Stimulated activated CD8-positive, alpha-beta memory T cell treated with anti-CD3 and anti-CD28 coated beads, Interleukin-4, amount 100 ng/mL, for 4 hours (primary cell): ENCODE measurements at places on chromosomes 7 and 10.

DNA sequence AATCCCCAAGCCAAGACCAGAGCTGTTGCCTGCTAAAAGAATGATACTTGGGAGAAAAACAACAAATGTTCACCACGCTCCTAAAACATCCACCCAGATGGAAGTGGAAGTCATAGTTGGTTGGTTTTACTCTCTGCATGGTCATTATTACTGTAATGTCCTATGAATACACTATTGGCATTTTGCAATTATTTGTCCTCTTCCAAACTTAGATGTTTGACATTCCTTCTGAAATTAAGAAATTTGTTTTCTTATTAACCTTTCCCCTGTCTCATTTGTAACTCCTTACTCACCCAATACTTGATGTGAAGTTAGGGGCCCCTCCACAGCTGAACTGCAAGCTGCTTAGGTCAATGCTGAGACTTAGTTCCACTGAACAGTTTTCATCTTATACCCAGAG is 383.3 kb downstream of the INHBA start:
- DNase-seq: no peak

DNA sequence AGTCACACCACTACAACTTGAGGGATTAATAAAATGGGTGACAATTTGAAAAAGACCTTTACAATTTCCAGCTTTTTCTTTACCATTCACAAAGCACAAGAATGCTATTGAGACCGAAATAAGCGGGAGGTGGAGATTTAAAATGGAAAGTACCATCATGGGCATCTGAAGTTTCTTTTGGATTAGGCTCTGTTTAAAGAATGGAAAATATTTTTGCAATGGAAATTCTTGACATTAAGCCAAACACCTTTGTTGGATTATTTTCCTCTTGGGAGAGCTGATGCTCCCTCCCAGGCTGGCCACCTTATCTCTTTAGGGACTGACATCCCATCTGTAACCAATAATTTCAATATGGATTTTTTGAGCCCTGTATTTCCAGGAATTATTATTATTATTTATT is 62.5 kb downstream of the BPGM start:
- no peak for DNase-seq

DNA sequence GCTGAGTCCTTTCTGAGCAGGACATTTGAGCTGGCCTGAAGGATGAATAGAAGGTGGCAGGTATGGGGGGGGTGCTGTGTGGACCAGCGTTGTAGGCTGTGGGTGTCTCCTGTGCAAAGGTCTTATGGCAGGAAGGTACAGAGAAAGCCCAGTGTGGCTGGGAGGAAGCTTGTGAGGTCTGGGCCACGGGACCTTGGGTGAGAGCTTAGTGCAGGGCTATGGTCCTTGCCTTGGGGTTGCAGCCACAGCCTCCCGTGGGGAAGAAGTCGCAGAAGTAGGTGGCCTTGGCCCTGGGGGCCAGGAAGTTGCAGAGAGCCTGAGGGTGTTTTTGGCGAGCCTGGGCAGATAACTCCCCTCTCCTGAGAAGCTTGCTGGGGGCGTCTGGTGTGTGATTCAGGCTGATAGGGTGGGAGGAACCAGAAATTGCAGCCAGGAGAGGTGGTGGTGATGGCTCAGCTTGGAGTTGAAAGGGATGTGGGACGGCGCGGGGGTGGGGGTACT is 172.0 kb upstream of the TNRC18 start:
- peak; percentile 3 for DNase-seq

DNA sequence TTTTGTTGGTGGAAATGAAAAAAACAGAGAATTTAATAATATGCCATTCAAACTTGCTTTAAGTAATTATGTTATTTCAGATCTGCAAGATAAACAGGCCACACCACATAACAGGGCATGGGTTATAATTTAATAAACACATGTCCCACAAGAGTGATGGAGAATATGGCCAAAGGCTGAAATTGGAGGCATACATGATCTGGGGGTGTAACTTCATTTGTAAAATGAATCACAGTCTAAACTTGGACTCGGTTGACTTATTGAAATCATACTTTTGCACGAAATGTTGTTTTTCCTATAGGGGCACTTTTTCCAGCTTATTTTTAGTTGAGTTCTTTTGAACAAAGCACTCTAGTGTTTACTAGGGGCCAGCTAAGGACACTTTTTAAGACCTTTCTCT is 151.6 kb downstream of the TMEM26 start:
- DNase-seq: no peak

- peak; percentile 27 for DNase-seq
Observed at GRCh38 chr7:105849122-105849855, 27.1 kb downstream of the ATXN7L1 start.

GRCh38 chr7:106723398-106723797 is 62.4 kb upstream of the CCDC71L start:
- no peak for DNase-seq

DNA sequence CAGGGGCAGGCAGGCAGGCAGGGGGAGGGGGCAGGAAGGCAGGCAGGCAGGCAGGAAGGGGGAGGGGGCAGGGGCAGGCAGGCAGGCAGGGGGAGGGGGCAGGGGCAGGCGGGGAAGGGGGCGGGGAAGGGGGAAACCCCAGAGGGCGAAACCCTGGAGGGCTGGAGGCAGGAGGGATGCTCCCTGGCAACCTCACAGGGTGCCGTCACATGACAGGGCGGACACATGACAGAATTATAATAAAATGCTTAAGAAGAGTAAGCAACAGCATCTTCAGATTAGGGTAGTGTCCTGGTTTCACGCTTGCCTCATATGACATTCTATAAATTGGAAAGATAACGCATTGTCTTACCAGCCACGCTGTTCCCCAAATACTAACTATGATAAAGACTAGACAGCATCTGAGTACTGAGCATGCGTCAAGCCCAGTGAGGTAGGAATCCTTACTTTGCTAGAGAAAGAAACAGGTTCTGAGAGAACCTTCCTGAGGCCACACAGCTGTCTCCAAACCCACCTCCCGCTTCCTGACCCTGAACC is 131.6 kb downstream of the DIP2C start:
- DNase-seq: no peak

- DNase-seq: no peak
Observed at GRCh38 chr7:1706721-1707613, 36.9 kb downstream of the ELFN1 start.

DNA sequence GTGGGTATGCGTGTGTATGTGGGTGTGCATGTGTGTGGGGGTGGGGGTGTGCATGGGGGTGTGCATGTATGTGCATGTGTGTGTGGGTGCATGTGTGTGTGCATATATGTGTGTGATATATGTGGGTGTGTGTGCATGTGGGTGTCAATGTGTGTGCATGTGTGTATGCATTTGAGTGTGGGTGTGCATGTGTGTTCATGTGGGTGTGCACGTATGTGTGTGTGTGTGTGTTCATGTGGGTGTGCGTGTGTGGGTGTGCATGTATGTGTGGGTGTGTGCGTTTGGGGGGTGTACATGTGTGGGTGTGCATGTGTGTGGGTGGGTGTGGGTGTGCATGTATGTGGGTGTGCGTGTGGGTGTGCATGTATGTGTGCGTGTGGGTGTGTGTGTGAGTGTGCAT is 42.6 kb downstream of the GTF2IRD1 start:
- no peak for DNase-seq

DNA sequence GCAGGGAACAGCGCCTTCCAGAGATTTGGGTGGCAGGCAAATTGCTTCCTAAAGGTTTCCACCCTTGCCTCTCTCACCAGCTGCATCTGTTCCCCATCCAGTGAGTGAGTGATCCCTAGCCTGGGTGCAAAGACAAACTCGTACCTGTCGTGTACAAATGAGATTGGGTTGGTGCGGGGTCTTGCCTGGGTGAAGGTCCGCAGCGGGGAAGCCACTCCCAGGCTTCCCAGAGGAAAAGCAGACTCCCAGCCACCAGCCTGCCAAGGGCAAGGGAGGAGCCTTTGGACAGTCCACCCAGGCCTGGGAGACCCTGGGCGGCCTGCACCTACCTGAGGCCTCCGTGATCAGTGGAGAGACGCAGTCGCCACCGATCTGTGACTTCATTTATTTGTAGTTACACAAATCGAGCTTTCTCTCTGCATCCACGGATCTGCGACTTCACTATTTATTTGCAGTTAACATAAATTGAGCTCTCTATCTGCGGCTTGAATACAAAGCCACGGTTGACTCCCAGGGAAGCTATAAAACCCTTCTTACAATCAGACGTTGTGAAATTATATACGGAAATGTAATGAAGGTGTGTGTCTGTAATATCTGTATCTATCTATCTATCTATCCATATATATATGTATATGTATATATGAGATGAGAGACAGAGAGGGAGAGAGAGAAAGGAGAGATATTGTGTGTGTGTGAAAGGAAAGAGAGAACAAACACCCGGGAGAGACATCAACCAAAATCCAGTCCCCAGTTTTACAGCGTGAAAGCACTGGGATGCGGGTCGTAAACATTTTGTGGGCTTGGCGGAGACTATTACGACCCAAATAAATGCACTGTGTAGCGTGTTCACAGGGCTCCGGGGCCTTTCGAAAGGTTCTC is 3.0 kb upstream of the HOXA7 start:
- DNase-seq: no peak
